ENCODE measurements at places on chromosomes 3 and 15.
A peak's percentile ranks its signal among the peaks of the same experiment; 100 is the strongest.

DNA sequence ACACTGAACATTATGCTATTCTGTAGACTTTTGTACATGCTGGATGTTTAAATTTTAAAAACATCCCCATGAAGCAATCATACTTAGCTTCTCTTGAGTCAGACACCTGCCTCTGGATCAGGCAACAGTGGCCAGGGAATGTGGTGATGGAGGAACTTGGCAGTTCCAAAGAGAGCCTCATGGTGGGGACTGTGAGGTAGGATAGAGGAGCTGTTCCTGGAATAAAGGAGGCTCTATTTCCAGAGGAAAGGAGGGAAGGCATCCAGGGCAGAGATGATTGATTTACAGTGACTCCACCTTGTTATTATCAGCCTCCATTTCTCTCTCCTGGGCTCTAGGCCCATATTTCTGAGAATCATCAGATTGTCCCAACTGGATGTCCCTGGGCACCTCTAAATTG, 35.0 kb upstream of the ABHD17C start:
- DNase-seq = no peak

DNA sequence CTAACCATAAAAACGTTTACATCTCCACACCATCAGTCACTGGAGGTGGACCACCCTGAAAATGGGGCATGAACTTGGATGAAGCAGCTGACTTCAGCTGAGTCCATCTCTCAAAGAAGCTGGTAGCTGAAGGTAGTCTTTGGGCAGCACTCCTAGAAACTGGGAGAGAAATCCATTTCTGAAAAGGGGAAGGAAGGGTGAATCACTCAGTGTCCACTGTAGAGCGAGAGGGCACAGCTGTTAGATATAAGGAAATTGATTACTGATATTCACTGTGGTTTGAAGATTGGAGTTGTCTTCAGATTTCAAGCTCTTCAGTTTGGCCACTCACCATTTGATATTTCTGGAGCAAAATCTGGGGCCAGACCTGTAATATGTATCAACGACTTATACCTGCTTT, 499.0 kb upstream of the UBE2E2 start:
- DNase-seq = no peak

- peak; percentile 10 for DNase-seq
Measured at GRCh38 chr3:131503320-131503635, 507 bp upstream of the MRPL3 start.

DNA sequence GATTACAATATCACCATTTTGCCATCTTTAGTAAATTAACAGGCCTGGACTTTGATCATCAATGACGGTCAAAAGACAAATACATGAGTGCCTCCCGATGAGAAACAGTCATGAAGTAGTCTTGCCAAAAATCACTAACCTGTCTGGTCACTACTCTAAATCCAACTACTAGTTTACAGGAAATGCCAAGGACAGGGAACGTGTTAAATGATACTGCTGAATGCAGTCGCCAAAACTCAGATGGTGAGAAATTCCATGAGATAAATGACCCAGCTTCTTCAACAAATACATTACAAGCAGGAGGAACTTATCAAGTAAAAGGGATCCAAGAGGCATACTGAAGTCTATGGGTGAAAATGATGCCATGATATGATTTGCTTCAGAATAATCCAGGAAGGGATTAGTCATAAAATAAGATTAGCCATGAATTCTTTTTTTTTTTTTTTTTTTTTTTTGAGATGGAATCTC, 35.8 kb upstream of the ATP13A3 start:
- no peak for DNase-seq

GRCh38 chr3:128281461-128282367, 128.4 kb downstream of the EEFSEC start:
- DNase-seq = no peak

All from fibroblast of skin of left biceps (primary cell).